ENCODE measurements at places on chromosomes 1 and 21.
A peak's percentile ranks its signal among the peaks of the same experiment; 100 is the strongest.

DNA sequence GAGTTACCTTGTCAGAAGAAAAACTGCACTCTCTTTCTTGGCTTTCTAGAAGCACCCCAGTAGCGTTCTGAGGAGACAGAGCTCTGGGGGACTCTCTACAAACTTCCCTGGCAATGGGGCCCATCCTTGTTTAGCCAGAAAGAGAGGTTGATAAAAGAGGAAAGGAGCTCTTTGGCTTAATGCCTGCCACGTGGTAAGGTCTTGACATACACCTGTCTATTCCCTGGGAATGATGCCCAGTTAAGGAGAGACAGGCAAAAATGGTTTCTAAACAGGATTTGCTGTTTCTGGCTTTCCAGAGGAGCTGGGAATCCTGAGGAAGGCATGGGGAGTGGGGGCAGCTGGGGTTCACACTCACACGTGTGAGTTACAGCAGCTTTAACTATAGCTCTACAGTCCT is 30.2 kb upstream of the IL20 start:
- no peak for DNase-seq

DNA sequence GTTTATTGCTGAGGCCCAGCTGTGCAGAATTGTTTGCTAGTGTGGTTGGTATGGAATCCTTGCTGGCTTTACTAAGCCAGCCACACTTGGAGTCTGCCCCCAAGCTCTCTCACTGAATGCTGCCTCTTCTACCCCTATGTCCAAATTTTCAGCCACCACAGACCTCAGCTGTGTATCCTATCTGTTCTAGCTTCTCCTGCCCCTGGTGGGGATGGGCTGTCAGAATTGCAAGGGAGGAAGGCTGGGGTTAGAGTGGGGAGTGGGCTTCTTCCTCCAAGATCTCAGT is 4.4 kb downstream of the NHLH1 start:
- DNase-seq: no peak

- DNase-seq: no peak
These were observed 223.7 kb upstream of the FAM78B start for GRCh38 chr1:166390366-166391033.

GRCh38 chr1:206420471-206420870 is 49.8 kb upstream of the IKBKE start:
- DNase-seq: no peak

- peak; percentile 87 for DNase-seq
These were observed 64.4 kb upstream of the RPL11 start for GRCh38 chr1:23627069-23627735.

DNA sequence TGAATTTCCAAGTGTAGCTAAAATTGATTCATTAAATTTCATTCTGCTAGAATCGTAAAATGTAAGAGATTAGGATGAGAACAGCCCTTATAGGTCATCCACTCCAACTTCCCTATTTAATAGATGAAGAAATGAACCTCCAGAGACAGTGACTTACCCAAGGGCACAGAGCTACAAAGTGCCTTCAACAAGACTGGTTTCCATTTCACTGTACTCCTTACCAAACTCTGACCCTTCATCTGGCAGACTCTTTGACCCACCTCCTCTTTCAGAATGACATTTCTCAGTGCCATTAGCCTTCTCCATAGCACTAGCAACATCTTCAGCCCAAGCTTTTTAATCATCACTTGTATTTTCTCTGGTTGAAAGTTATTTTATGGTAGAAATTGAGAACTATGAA is 161.3 kb downstream of the NEK7 start:
- DNase-seq: no peak

GRCh38 chr1:8313231-8313630 is 4.7 kb upstream of the SLC45A1 start:
- no peak for DNase-seq

DNA sequence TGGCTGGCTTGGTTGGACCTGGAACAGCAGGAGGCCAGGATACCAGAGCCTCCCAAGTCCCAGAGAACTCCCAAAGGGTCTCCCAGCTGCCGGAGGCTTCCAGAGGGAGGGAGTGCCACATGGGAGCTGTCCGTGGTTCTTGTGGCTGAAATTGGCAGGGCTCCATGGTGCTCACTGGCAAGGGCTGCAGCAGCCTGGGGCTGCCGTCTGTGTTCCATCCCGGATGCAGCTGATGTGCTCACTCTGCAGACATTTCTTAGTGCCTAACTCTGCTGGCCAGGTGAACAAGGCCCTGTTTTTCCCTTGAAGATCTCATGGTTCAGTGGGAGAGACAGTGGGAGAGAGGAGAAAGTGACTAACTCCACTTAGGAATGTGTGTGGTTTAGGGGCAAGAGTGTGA is 261.1 kb downstream of the CAMTA1 start:
- no peak for DNase-seq

GRCh38 chr1:178531887-178532286 is 19.0 kb downstream of the TEX35 start:
- no peak for DNase-seq

- DNase-seq: no peak
These were observed 139.8 kb downstream of the PGBD5 start for GRCh38 chr1:230286166-230286889.

DNA sequence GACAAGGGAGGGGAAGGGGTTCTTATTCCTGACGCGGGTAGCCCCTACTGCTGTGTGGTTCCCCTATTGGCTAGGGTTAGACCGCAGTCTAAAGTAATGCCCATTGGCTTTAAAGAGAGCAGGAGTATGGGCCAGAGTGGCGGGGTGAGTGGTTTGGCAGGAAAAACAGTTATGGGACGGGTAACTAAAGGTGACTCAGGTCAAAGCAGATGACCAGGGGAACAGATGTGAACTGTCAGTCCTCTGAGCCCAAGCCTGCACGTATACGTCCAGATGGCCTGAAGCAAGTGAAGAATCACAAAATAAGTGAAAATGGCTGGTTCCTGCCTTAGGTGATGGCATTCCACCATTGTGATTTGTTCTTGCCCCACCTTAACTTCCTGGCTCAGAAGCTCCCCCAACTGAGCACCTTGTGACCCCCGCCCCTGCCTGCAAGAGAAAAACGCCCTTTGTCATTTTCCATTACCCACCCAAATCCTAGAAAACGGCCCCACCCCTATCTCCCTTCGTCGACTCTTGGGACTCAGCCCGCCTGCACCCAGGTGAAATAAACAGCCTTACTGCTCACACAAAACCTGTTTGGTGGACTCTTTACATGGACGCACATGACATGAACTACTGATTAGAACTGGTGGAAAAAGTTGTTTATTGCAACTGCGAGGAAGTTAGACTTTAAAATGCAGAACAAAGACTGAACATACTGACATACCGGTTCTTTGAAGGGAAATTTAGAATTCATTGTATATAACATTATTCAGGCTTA is 758 bp upstream of the ATAD3B start:
- peak; percentile 63 for DNase-seq

GRCh38 chr1:3577711-3578432 is 33.4 kb downstream of the MEGF6 start:
- DNase-seq: no peak

DNA sequence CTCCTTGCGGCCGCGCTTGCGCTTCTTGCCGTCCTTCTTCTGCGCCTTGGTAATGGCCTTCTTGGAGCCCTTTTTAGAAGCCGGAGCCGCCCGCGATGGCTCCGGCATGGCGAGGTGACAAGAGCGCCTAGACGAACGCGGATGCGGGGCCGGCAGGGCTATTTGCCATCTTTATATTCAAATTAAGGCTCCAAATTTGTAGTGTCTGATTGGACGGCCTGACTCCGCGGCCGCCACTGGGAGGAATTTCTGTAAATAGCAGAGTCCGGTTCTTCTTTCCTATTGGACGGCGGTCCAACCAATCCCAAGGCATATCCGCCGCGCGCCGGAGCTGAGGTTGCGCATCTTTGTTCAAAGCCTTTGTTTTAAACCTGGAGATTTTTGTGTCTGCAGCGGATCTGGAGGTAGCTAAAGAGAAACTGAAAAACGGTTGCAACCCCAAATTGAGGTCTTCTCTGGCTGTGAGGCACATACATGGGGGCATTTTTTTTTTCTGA is 22.6 kb upstream of the RNF187 start:
- peak; percentile 98 for DNase-seq

DNA sequence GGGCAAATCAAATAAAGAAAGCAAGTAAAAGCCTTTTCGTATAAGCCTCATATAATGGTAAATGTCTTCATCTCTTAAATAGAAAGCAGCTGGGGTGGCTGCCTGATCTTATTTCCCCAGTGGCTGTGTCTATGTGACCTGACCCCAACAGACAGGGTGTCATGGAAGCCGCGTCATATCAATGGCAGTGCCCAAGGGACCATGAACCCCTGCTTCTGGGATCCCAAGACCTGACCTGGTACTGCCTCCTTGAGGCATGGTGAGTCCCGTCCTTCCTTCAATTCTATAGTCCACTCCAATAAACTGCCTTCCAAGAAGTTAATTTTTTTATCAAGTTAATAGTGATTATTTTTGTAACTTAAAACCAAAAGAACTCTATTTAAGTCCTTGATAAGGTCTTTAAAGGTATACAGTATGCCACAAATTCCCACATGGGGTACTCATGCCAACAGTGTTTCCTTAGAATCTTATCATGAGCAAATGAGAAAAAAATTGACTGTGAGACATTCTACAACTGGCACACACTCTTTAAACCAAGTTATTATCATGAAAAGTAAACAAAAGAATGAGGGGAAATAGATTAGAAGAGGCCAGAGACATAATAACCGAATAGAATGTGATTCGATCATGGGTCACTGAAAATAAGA is 104.6 kb downstream of the ADSS2 start:
- no peak for DNase-seq

DNA sequence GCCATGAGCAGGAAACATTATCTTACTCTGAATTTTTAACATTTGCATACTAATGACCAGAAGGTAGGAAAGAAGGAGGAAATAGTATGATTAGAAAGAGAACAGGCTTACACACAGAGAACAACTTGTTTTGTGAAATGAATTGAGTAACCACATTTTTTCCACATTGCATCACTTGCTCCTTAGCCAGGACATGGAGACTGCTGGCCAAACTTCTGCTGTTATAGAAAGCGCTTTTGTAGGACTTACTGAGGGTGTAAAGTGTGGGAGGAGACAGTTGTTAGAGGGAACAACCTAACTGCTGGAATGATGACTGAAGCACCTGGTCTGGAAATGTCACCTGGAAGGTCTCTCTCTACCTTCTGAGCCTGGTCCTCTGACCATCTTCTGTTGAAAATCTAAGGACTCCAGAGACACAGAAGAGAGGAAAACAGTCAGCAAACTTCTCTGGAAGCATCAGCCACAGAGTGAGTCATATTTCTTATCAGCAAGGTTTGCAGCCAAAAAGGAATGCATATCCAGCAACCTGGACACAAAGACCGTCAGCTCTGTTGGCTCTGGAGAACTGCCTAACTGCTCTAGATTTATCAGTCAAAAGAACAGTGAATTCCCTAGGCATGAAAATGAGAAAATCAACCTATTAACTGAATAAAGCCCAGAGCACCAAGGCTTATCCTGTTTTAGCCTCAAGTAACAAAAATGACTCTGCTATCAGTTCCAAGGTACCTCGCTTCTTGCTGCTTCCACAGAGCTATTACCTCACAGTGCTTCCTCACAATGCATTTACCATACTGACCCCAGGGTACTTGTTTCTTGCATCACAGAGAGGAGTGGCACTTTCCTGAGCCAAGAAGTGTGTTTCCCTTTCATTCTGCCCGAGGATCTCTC is 88.0 kb upstream of the SLFNL1 start:
- no peak for DNase-seq

- DNase-seq: no peak
These were observed 28.3 kb upstream of the VPS13D start for GRCh38 chr1:12201352-12202189.

DNA sequence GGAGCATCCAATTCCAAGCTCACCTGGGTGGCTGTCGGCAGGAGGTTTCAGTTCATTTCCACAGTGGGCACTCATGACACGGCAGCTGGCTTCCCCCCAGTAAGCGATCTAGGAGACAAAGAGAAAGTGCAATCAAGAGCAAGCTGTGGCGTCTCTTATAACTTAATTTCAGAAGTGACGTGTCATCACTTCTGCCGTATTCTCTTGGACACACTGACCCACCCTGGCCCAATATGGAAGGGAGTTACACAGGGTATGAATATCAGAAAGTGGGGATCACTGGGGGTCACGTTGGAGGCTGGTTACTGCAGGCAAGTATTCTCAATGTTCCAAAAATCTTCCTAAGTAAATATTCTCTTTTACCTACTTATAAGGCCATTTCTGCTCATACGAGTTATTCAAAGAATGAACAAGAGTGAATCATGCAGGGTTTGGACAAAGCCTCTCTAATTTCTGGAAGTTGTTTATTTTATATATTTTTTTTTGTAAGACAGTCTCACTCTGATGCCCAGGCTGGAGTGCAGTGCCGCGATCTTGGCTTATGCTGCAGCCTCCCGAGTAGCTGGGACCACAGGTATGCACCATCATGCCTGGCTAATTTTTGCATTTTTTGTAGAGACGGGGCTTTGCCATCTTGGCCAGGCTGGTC is 46.5 kb upstream of the GREM2 start:
- DNase-seq: no peak

DNA sequence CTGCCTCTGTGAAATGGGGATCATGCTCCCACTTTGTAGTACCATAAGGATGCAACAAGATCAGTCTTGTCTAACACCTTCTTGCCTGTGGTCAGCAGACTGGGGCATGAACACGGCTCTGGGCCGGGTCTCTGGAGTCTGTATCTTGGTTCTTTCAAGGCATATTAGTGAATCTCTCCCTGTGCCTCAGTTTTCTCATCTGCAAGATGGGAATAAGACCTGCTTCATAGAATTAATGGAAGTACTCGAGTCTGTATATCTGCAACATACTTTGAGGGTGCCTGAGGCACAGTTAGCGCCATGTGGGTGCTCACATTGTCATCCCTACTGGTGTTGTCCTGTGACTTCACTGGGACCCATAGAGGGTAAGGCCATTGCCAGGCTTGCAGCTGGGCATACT is 84.6 kb downstream of the IGSF21 start:
- no peak for DNase-seq

GRCh38 chr1:232443372-232443771 is 186.6 kb downstream of the SIPA1L2 start:
- no peak for DNase-seq

GRCh38 chr1:22177354-22178003 is 34.6 kb upstream of the WNT4 start:
- DNase-seq: no peak

DNA sequence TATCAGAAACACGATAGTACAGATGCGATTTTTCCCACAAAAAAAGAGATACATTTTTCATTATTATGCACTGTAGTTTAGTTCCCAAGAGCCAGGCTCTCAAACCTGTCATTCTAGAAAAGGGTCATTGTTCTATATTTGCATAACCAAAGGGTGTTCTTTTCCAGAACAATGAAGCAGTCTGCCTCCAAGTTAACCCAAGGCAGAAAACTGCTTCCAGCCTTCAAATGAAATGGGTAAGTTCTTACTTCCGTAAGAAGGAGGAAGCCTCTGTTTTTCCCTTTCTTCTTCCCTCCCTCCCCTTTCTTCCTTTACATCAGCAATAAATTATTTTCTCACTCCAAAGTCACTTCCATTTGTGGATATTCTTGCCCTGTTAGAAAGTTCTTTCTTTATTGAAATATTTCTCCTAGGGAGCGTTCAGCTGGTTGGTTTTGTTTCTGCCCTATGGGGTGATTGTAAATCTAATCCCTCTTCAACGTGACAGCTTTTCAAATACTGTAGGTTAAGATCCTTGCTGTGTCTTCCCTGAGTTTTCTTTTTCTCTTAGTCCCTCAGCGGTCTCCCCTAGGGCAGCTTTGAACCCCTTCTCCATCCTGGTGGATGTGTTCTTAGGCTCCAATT is 77.3 kb upstream of the PTGFRN start:
- DNase-seq: no peak

Measured in OCI-LY7 (cell line).